ENCODE measurements at places on chromosomes 11 and 22.

DNA sequence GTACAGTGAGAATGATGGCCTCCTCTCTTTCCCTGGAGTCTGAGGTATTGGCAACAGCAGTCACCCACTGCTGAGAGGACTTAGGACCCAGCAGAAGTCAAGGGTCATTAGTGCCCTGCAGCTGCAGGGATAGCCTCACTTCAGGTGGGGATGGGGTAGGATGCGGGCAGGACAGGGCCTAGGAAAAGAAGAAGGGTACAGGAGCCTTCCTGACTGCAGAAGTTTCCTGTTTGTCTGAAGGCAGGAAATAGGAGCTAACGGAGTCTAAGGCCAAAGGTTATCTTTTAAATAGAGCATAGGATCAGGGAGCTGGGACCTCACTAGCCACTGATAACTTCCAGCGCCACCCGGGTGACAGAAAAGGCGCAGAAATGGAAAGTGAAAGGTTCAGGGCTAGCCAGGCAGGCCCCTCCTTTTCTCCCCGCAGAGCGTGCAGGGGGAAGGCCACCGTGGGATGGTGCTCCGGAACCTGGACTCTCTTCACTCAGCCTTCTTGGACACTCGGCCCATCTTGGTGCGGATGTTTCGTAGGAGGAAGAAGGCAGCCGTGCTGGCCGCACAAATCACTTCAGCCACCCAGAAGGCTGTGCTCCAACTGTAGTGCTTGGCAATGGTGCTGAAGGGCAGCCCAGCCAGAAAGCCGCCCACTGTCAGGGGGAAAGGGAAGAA is 6.0 kb downstream of the TRAPPC4 start:
- DNase-seq, result no peak

- DNase-seq, result no peak
These were observed 6.0 kb upstream of the RAB3IL1 start for GRCh38 chr11:61923166-61924063.

DNA sequence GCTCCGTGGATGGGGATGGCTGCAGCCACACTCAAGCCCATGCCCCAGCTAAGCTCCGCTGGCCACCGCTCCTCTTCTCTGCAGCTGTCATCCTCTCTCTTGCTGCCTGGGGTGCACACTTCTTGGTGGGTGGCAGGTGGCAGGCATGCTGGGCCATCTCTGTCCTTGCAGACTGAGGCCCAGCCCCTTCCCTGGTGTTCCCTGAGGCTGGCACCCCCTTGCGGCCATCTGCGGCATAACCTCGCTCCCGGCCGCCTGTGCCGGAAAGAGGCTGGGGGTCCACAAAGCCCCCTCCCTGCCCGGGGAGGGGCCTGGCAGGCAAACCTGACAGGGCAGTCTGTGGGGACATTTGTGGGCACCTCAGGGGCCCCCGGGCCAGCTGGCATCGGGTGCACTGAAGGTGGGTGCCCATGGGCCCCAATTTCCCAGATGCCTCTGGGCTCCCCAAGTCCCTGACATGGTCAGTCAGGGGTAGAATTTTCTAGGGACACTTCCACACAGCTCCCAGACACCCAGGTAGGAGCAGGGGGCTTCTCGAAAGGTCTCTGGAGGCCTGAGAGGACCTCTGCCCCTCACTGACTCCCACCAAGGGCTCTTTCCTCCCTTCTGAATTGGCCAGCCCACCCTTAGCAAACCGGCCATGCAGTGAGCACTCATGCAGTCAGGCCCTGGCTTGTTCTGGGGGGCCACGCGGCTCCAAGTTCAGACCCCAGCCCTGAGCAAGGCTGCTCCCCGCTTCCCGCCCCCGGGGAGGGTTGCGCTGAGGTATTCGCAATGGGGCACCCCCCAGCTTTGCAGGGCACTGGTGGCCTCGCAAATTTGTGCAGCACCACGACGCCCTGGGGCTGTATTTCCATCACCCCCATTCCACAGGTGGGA is 23.5 kb upstream of the TH start:
- no peak for DNase-seq

GRCh38 chr11:114170226-114170625 is 110.7 kb downstream of the ZBTB16 start:
- no peak for DNase-seq

Data from NK-92 treated with Interleukin-12 subunit alpha and Interleukin-12 subunit beta, amount 100 ng/mL, for 24 hours (cell line).